ENCODE measurements at places on chromosomes 5 and 9.

DNA sequence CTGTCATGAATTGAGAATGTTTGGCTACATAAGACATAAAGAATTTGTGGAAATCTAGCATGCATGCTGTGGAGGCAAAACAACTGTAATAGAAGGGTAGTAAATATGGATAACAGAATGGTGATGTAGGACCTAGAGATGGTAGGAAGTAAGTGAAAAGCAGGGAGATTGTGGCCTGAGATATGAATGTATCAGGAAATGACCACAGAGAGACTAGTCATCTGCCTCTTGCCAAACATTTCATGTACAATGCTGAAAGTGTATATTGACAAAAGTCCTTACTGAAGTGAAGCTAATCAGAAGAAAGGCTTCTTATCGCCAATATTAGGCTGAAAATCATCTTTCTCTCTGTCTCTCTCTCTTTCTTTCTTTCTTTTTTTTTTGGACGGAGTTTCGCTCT lies 873.1 kb upstream of the CTNND2 start:
- no peak for DNase-seq

- peak; percentile 2 for DNase-seq
Observed at GRCh38 chr5:32076699-32077695, 97.1 kb downstream of the GOLPH3 start.

DNA sequence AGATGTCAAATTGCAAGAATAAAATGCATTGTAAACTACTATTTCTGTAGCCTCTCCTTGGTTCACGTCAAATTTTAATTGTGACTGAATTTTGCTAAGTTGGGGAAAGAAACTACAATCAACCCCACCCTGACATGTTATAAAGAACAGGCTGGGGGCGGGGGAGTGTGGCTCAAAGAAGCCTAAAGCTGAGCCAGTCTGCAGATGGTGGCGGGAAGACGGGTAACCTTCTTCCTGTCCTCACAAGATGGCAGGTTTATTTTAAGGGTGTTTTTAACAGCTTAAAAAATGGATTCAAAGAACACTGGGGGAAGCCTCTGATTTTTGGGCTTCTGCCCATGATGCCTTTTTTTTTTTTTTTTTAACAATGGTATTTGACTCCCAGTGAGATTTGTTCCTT lies 68.5 kb upstream of the MELK start:
- peak; percentile 30 for DNase-seq

- DNase-seq: no peak
Observed at GRCh38 chr5:7208938-7209337, 187.0 kb upstream of the ADCY2 start.

- DNase-seq: no peak
Observed at GRCh38 chr5:117888688-117889087, 1099.7 kb downstream of the DTWD2 start.

DNA sequence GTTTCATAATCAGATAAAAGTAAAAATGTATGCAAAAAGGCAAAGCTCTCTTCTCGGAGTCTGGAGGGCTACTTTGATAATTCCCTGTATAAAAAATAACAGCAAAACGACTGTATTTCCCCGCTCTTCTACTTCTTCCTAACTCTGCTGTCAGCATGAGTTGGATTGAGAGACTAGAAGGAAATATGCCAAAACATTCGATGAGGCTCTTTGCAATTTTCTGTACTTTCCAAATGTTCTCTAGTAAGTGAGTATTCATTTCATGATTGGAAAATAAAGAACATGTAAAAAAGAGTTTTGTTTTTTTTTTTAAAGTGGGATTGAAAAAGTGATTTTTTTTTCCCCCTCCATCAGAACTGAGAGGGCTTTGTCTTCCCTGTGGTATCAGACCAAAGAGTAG lies 677.5 kb downstream of the ACTL7B start:
- no peak for DNase-seq

DNA sequence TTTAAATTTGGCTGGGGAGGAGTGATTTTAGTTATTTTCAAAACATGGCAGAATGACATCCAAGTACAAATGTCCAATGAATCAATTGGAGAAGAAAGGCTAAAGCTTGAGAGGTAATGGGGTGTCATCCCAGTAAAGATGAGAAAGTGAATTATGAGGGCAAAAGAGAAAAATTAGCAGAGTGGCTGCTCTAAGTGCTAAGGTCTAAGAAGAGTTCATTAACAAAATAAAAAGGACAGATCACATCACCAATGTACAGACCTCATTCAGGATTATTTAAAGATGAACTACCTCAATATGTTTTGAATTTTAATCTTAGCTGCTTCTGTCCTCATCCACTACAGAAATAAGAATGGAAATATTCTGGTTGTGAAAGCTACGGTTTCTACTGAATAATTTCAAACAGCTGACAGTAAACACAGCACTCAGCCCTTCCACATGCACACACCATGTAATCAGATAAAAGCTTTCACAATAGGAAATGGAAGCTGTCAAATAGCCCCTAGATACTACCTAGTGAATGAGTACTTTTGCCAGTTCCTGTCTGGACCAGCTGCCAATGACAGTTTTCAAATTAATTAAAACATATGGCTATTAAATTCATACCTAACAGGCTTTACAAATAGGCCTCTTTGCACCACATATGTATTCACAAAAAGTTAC lies 171.5 kb downstream of the SSBP2 start:
- DNase-seq: no peak

DNA sequence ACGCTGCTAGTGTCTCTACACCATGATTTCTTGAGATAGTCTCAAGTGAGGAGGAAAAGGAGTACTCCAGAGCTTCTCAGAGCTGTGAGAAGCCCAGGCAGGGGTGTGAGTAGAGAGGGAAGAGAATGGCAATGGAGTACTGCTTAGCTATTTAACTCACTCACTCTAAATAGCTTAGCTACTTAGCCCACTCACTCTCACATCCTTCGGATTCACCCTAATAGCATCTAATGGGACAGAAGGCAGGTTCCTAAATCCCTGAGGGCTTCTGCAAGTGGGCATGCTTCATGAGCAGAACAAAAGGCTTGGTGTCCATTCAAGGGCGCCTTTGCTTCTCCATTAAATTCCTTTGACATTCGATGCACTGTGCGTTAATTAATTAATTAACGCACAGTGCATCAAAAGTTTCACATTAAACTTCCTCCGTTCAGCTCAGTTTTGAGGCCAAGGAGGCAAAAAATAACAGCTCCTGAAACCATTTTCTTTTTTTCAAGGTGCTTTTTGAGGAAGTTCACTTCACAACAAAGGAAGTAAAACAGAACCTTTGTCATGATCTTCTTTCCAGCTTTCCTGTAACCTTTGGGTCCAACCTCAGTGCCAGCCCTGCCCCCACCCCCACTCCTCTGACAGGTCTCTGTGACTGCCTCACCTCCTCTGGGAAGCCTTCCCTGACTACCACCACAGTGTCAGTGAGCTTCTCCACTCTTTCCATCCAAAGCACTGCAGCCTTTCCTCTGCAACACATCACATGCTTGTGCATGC lies 294.0 kb downstream of the SEC61B start:
- DNase-seq: no peak

DNA sequence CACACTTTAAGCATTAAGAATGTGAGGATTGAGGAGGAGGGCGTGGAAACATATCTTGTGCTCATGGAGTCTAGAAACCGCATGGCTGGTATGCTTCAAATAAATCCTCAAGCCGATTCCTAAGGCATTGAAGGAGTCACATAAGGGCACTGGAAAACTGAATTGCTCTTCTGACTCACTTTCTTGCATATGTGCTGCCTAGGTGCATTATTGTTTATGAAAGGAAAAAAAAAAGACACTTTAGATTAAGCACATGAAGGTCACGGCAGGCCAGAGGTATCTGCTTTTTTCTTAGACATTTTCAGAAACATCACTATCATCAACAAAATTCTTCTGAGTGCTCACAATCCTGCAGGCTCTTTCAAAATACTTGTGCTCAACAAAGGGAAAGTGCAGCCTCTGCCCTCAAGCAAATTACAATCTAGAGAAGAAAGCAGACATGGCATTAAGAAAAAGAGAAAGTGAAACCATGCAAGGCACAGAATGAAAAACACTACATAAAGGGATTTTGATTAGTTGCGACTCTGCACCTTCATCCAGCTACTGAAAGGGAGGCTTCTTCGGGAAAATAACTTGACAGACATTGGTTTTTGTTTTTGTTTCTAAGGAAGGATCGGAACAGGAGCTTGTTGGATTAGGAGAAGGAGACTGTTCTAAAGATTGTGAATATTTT lies 2117.6 kb downstream of the MAT2B start:
- no peak for DNase-seq

GRCh38 chr9:114798780-114799427 lies 6.9 kb downstream of the TNFSF15 start:
- DNase-seq: no peak

GRCh38 chr5:172442592-172442991 lies 11.7 kb downstream of the SH3PXD2B start:
- no peak for DNase-seq

DNA sequence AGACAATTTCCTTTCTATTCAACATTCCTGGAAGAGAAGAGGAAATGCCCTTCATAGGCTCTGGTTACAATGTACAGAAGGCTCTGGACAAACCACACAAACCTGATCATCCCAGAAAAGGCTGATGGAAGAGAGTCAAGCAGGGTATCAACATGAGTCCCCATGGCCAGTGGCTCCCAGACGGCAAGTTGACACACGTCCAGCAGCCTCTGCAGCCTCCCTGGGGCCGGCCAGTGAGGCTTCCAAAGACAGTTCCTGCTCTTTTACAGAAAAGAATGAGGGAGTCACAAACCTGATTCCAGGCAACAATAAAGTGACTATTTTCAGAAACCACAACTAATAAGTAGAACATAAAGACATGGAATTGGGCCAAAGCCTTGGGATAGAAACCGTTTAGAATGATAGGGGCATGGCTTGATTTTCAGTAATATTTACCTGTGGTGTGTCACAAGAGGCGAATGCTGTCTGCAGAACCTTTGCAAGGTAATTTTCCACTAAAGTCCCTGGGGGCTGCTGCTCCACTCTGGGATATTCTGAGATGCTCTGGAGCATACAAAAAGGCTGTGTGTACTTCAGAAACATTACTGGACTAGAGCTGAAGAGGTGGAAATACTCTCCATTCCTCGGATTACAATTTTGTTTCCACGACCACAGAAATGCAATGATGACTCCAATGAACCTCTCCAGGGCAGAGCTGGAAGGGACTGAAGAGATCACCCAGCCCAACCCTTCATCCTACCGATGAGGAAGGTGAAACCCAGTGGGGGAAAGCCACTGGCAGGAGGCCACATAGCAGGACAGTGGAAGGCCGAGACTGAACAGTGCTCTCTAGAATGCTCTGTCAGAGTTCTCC lies 10.4 kb downstream of the MED27 start:
- DNase-seq: no peak

DNA sequence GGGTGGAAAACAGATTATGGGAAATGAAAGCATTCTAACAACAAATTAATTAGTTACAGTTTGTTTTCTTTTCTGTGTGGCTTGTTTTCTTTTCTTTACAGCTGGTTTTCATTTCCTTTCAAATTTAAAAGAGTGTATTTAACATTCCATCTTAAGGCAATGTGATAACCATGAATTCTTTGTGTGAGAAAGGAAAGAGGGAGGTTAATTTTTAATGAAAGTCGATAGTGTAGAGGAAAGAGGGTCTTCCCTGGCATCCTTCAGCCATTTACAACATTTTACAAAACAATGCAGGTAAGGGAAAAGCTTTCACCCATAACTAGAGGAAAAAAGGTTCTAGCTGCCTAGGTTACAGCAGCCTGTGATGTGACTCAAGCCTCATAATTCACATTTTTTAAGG lies 43.9 kb upstream of the IL33 start:
- no peak for DNase-seq

DNA sequence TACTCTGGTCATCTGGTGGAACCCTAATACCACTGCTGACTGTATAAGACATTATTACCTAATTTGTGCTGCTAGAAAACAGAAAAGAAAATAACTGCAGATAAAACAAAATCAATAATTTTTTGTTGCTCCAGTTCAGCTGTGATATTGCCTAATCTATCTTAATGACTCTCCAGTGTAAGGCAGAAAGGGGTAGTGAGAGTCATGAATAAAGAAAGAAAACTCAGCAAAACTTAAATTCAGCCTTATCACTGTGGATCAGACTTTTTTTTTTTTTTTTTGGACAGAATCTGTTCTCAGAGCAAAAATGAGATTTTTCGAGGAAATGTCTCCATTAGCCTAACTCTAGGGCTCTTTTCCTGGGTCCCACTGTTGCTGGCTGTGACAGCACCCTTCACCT lies 1.1 kb upstream of the DOCK2 start:
- DNase-seq: no peak

DNA sequence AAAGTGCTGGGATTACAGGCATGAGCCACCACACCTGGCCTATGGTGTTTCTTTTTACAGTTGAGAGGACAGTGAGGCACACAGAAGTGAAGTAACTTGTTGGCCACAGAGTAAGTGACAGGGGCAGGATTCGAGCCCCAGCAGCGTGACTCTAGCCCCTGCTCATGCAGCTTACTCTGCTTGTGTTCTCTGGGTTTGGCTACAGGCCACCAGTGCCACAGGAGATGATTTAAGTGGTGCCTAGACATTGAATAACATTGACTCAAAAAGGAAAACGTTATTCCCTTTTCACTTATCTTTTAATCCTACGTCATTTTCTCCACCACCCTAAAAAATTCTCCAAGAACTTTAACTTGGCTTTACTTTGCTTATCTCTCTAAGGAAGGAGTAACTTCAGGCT lies 61.4 kb downstream of the SNX24 start:
- DNase-seq: no peak

DNA sequence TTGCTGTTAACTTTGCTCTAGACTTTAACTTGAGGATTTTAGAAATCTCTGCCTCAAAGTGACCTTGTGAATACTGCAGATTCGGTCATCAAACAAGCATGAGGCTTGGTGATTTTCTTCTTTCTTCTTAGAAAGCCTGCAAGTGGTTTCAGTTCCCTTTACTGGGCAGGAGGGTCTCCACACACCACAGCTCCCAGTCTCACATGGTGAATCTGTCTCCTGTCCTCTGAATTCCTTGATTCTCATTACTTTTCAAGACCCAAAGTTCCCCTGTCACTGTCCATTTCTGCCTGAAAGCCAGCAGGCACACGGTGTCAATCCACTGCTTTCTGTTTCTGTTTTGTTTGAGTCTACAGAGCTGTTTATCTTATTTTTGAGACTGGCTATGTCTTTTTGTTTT lies 14.1 kb downstream of the HSPB3 start:
- no peak for DNase-seq

DNA sequence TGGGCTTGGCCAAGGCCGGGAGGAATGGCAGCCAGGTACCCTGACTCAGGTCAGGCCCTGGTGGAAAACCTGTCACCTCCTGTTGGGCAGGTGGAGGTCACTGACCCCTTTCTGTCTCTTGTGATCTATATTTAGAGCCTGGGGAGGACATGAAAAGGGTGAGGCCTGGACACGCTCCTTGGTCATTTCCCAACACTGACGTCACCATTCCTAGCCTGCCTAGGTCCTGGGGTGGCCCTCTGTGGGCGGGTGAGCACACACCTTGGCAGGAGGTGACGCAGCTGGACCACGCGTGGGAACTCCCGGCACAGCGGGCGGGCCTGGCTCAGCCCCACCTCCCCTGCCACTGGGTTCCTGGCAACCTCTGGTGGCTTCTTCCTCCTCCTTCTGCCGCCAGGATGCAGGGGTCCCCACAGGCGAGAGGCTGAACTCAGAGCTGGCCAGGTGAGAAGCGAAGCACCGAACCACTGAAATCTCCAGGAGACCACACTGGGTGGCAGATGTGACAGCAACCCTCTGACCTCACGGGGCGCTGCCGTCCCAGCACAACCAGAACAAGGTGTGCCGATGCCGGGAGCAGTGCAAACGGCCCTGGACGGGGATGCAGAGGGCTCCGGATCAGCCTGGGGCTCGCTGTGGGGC lies 6.4 kb upstream of the RALGDS start:
- DNase-seq: no peak

GRCh38 chr5:177368869-177369644 lies 11.3 kb downstream of the RGS14 start:
- DNase-seq: no peak

- DNase-seq: no peak
Observed at GRCh38 chr9:93645149-93645889, 68.9 kb downstream of the PHF2 start.

GRCh38 chr5:148972396-148972795 lies 90.5 kb downstream of the SH3TC2 start:
- DNase-seq: no peak
